ENCODE measurements at places on chromosomes 3 and 15. TPM values are rescaled to one million over a fixed set of nuclear protein-coding genes. Genes with fewer than 3 reads are reported as not detected.

Gene HCN4
- 10.1 TPM for total RNA-seq

Gene ZDHHC23
- 14.8 TPM for total RNA-seq

Gene ACSBG1
- 10.0 TPM for total RNA-seq

Gene OR5K2
- not detected for total RNA-seq

Gene OXNAD1
- 34.2 TPM for total RNA-seq

Gene SLC22A13
- 0.66 TPM for total RNA-seq

Gene ADPRH
- total RNA-seq = 3.4 TPM

DNA sequence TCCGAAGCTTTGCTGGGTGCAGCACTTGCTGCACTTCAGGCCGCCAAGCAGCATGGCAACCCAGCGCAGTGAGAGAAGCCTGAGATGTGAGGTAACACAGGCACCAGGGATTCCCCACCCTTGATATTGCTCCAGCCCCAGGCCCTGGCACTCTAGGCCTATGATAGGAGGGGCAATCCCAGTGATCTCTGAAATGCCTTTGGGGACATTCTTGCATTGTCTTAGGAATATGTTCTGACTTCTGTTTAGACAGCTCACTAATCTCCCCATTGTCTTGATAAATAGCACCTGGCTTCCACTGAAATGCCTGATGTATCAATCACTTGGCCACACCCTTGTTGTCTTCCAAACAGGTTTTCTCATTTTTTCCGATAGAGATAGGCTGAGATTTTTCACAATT, 102.8 kb downstream of the SOX14 start:
- H3K4me3 ChIP-seq = no peak overlapping the region
- H3K36me3 ChIP-seq = no peaks in the 10 kb centered on the region
- DNase-seq = peak; percentile 64
- H3K4me1 ChIP-seq = peaks cover 16% of the 10 kb centered on the region

DNA sequence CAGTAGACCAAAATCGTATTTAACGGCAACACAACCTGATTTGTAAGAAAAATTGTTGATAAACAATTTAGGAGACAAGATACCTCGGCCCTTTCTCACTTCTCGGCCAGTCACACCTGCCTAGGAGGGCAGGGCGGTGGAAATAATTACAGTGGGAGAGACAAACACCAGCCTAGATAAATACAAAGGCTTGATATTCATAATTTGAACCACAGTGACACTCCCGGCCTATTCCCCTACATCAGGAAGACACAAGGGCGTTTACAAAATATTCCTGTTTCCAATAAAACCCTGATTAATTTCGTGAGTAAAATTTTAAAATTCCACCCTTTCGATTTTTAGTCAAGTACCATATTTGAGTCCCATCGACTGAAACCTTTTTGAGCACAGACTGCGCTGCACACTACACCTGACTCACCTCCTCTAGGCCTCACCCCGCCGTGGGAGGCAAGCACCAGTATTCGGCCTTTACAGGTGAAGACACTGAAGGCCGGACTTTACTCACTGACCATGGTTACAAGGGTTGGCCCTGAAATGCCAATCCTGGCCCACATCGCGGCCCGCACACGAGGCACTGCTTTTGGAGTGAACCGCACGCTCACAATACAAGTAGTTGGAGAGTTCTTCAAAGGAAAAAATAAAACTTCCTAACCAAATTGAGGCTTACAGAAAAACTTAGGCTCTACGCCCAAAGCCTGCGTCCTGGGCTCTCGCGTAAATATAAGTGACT, 794 bp downstream of the ARPP19 start:
- H3K36me3 ChIP-seq = no peaks in the 10 kb centered on the region
- H3K27ac ChIP-seq = peak overlapping the region; percentile 97
- peaks cover 18% of the 10 kb centered on the region for H3K4me1 ChIP-seq
- DNase-seq = peak; percentile 39
- no peaks in the 10 kb centered on the region for H3K27me3 ChIP-seq

DNA sequence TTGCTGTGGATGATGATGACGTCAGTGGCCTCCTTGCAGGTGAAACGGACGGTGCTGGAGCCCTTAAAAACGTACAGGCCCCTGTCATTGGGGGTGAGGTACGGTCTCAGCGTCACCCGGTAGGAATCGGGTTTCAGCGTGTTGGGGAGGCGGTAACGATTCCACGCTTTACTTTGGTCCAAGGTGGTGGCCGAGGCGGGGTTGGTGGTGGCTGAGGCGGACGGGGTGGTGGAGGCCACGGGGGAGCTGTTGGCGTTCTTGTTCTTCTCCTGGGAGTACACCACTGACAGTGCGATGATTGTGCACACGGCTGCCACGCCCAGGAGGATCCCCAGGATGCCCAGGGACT, 8.5 kb downstream of the ANPEP start:
- DNase-seq = peak; percentile 38
- H3K4me3 ChIP-seq = no peak overlapping the region
- H3K36me3 ChIP-seq = no peaks in the 10 kb centered on the region
- no peaks in the 10 kb centered on the region for H3K4me1 ChIP-seq
- H3K27ac ChIP-seq = no peak overlapping the region

GRCh38 chr3:143552851-143553250, 295.4 kb downstream of the SLC9A9 start:
- no peak overlapping the region for H3K27ac ChIP-seq
- H3K4me3 ChIP-seq = no peak overlapping the region

DNA sequence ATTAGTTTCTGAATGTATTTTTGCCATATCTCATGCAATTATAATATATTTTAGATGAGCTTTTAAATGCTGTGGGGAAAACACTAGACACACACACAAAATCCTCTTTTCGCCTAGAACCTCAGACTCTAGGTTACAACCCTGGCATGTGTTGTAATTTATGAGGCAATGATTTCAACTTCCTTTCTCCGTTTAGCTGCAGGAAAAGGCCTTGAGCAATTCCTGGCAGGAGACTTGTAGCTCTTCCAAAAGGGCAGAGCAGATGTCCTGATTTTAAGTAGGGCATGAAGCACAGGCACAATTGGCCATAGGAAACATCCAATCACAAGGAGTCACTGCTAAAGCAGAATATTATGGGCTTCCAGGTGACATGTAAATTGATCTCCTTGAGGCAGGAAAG, 82.0 kb downstream of the GPR156 start:
- no peak overlapping the region for H3K27ac ChIP-seq
- peak; percentile 6 for DNase-seq
- no peak overlapping the region for H3K4me3 ChIP-seq
- H3K4me1 ChIP-seq = no peaks in the 10 kb centered on the region
- H3K36me3 ChIP-seq = no peaks in the 10 kb centered on the region

DNA sequence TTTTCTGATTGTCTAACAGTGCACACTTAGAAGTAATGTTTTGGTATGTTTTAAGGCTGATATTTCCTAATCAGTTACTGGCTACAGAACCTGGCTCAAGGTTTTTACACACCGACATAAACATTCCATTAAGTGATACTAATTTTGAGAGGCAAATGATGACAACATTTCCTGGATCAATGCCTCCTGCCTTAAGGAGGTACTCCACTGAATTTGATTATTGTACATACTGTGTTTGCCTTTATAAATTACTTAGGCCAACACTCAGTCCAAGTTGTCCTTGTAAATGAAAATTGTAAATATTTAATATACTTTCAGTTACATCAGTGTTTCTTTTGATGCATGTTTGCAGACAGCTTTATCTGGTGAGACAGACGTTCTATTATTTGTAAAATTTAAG, 24.2 kb upstream of the LXN start:
- H3K27me3 ChIP-seq = no peaks in the 10 kb centered on the region
- no peak for DNase-seq
- H3K36me3 ChIP-seq = no peaks in the 10 kb centered on the region
- H3K4me1 ChIP-seq = no peaks in the 10 kb centered on the region
- no peak overlapping the region for H3K4me3 ChIP-seq

DNA sequence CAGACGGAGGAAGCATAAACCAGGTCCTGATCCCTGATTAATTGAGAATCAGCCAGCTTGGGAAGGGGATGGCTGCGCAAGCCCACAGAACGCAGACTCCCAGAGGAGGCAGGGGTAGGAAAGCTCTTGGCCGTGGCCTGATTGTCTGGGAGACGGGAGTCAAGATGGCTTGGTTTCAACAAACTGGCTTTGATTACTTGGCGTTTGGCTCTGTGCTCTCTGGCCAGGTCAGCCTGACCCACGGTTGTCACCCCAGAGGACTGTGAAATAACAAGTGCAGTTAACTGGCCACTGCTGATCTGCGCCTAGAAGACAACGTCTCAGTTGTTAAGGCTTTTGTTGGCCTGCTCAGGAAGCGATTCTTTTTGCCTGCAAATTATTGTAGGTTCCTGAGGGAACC, 387.0 kb upstream of the PROK2 start:
- H3K36me3 ChIP-seq = no peaks in the 10 kb centered on the region
- no peaks in the 10 kb centered on the region for H3K4me1 ChIP-seq
- DNase-seq = no peak

- H3K36me3 ChIP-seq = no peaks in the 10 kb centered on the region
- H3K27ac ChIP-seq = peak overlapping the region; percentile 50
- DNase-seq = no peak
- H3K4me3 ChIP-seq = no peak overlapping the region
- peaks cover 31% of the 10 kb centered on the region for H3K4me1 ChIP-seq
Observed at GRCh38 chr15:31376511-31376910, 49.9 kb downstream of the KLF13 start.

- H3K27me3 ChIP-seq = no peaks in the 10 kb centered on the region
- peak; percentile 46 for DNase-seq
- H3K4me1 ChIP-seq = no peaks in the 10 kb centered on the region
- H3K36me3 ChIP-seq = peaks cover 40% of the 10 kb centered on the region
Observed at GRCh38 chr3:155908086-155908485, 37.6 kb downstream of the GMPS start.

- no peaks in the 10 kb centered on the region for H3K27me3 ChIP-seq
- no peaks in the 10 kb centered on the region for H3K4me1 ChIP-seq
- no peak overlapping the region for H3K27ac ChIP-seq
- H3K36me3 ChIP-seq = no peaks in the 10 kb centered on the region
- H3K4me3 ChIP-seq = no peak overlapping the region
Observed at GRCh38 chr15:39115379-39116057, 465.4 kb upstream of the THBS1 start.

DNA sequence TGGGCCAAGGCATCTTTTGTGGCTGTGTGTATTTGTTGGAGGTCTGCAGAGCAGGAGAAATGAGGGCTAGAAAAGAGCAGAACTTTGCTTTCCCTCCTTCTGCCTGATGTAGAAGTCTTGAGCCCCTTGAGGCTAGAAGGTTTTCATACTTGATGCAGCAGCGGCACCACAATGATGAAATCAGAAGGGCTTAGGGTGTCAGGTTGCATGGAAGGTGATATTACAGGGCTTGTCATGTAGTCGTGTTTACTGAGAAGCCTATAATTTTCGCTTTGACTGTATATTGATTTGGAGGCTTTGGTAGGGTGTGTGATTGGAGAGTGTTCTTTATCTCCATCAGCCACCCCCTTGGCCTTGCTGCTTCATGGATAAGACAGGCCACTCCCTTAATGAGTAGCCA, 339.8 kb downstream of the THSD4 start:
- no peak overlapping the region for H3K27ac ChIP-seq
- DNase-seq = no peak
- H3K27me3 ChIP-seq = no peaks in the 10 kb centered on the region
- H3K36me3 ChIP-seq = no peaks in the 10 kb centered on the region

DNA sequence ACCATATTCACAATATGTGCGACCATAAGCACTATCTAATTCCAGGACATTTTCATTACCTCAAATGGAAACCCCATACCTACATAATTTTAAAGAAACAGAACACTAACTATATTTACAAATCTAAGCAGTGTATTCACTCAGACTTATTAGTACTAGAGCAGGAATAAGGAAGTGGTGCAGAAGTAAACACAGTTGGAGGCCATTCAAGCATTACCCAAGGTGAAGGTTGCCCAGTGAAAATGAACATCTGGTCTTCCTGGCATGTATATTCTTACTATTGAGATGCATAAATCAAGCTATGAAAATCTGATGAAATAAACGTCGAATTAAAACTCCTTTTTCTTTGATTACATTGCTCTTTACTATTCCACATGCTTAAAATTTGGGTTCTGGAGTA, 78.9 kb upstream of the TTC14 start:
- H3K27me3 ChIP-seq = no peaks in the 10 kb centered on the region
- no peak overlapping the region for H3K27ac ChIP-seq
- H3K4me1 ChIP-seq = no peaks in the 10 kb centered on the region
- no peak overlapping the region for H3K4me3 ChIP-seq

- no peaks in the 10 kb centered on the region for H3K36me3 ChIP-seq
- H3K4me3 ChIP-seq = no peak overlapping the region
- no peak overlapping the region for H3K27ac ChIP-seq
- no peaks in the 10 kb centered on the region for H3K4me1 ChIP-seq
Observed at GRCh38 chr15:100196326-100197058, 145.3 kb downstream of the ADAMTS17 start.

DNA sequence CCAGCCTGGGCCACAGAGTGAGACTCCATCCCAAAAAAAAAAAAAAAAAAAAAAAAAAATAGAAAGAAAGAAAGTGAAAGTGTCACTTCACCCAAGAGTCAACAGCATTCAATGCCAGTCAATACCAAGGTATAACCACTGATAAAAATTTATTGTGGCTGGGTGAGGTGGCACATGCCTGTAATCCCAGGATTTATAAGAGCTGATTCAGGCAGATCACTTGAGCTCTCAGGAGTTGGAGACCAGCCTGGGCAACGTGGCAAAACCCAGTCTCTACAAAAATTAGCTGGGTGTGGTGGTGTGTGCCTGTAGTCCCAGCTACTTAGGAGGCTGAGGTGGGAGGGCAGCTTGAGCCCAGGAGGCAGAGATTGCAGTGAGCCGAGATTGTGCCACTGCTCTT, 46.5 kb upstream of the PIK3CB start:
- H3K27me3 ChIP-seq = no peaks in the 10 kb centered on the region
- H3K4me3 ChIP-seq = no peak overlapping the region
- no peaks in the 10 kb centered on the region for H3K36me3 ChIP-seq
- H3K27ac ChIP-seq = no peak overlapping the region
- H3K4me1 ChIP-seq = peaks cover 10% of the 10 kb centered on the region

- H3K27me3 ChIP-seq = no peaks in the 10 kb centered on the region
- no peak for DNase-seq
- no peaks in the 10 kb centered on the region for H3K36me3 ChIP-seq
- H3K4me3 ChIP-seq = no peak overlapping the region
- H3K27ac ChIP-seq = no peak overlapping the region
Observed at GRCh38 chr15:32828507-32829186, 110.8 kb downstream of the GREM1 start.

GRCh38 chr3:37126856-37127255, 47.5 kb downstream of the LRRFIP2 start:
- H3K4me3 ChIP-seq = no peak overlapping the region
- DNase-seq = no peak
- H3K36me3 ChIP-seq = no peaks in the 10 kb centered on the region

DNA sequence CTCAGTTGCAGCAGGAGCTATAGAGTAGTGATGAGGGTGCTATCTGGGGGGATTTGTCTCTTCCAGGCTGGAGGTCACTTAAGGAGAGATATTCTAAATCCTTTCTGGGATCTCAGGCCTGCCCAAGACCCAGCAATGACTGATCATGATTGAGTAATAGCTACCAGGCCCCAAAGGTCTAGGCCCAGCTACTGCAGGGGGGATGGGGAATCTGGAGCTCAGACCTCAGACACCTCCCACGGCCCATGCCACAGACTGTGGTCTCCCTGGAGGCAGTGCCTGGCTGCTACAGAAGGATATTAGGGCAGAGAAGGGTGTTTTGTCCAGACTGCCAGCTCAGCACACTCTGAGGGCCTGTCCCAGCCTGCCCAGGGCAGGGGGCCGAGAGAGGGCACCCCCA, 6.9 kb downstream of the SLC38A3 start:
- DNase-seq = no peak
- no peak overlapping the region for H3K27ac ChIP-seq

GRCh38 chr15:100291106-100291505, 50.7 kb downstream of the ADAMTS17 start:
- H3K4me1 ChIP-seq = no peaks in the 10 kb centered on the region
- DNase-seq = no peak
- no peaks in the 10 kb centered on the region for H3K36me3 ChIP-seq
- no peak overlapping the region for H3K27ac ChIP-seq
- H3K27me3 ChIP-seq = no peaks in the 10 kb centered on the region
- H3K4me3 ChIP-seq = no peak overlapping the region
